ENCODE measurements at places on chromosomes 6 and 20.

GRCh38 chr6:257031-257725 is 35.1 kb upstream of the DUSP22 start:
- DNase-seq = no peak

- DNase-seq = no peak
Observed at GRCh38 chr6:64040113-64040512, 404.5 kb downstream of the PHF3 start.

GRCh38 chr6:37514321-37514771 is 14.7 kb upstream of the CCDC167 start:
- no peak for DNase-seq

- no peak for DNase-seq
Observed at GRCh38 chr6:7911345-7911725, 747 bp upstream of the TXNDC5 start.

DNA sequence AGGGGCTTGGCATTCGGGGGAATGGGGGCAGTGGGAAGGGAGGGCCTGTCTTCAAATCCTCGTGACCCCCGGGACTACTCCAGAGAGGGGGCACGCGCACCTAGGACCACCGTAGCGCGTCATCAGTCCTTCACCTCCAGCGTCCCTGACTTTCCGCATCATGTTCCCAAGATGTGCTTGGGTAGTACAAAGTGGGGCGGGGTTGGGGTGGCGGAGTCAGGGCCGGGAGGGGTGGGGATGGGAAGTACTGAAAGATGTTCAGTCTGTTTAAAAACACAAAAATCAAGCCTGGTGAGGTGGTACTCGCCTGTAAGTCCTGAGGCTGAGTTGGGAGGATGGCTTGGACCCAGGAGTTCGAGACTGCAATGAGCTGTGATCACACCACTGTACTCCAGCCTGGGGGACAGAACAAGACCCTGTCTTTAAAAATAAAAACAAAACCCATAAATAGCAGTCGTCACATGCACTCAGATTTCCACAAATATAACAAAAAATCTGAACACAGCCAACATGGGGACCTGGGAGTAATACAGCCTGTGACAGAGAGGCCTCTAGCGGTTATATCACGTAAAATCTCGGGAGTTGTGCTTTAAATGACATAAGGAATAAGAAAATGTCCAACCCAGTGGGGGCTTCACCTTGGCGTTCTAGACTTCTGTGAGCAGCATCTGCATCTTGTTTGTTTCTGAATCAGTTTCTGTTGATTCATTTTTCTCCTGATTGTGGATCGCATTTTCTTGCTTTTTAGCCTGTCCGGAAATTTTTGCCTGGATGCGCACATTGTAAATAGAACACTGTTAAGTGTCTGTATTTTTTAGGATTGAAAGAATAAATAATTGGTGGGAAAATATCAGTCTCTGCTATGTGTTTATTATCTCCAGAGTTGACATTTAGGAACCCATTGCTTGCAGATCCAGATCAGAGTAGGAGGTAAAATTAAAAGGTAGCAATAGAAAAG is 698 bp upstream of the LRP11 start:
- DNase-seq = no peak

Data from activated CD4-positive, CD25-positive, alpha-beta regulatory T cell (primary cell).